Activated effector memory CD4-positive, alpha-beta T cell treated with anti-CD3 and anti-CD28 coated beads, Interleukin-2, amount 50 U/mL, for 16 hours (primary cell): ENCODE measurements at places on chromosomes 5 and 9.

GRCh38 chr9:94168203-94169000 is 84.1 kb downstream of the PTPDC1 start:
- DNase-seq: no peak

DNA sequence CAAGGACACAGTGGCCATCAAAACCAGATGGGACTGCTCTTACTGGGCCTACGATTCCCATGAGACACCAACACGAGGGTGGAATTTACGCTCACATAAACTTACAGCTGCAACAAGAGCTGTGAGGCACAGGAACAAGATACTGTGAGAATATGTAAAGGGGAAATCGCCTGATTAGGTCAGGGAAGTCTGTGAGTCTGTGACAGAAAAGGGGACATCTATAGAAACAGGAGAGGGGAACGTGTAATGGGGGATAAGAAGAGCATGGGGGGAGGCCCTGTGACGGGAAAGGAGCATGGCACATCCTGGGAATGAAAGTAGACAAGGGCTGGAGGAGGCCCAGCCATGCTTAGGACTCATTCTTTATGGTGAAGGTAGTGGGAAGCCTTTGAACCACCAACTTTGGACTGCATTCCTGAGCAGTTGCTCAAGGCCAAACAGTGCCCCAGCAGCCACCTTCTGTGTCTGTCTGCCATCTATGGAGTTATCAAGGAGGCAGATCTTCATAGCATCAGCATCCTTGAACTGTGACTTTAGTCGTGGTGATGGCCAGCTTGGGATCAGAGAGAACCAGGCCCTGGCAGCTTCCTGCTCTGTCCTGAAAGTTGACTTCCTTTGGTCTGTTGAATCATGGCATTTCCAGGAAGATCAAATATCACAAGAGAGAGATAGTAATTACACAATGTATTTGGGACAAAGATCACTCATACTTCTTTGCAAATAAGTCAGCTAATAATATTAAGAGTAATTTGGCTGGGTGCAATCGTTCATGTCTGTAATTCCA is 87.9 kb upstream of the FAM169A start:
- DNase-seq: no peak

DNA sequence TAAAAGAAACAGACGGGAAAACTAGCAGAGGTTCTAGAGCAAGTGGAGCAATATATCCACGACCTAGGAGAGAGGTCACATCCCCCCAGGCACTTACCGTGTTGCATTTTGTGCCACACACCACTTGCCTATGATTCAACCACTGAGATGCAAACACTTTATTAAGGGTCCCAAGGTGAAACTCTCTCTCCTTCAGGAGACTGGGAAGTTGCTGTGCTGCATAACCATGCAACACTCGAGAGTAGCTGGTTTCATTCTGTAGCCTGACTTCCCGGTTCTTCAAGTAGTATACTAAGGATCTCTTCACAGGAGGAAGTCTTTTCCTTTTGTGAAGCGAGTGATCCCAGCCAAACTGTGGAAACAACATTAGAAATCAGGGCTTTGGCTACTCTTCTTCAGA is 1.6 kb downstream of the DCAF12 start:
- no peak for DNase-seq

- no peak for DNase-seq
Measured at GRCh38 chr9:111572950-111573604, 26.4 kb downstream of the PTGR1 start.
